ENCODE measurements at places on chromosomes 11 and 22.
A peak's percentile ranks its signal among the peaks of the same experiment; 100 is the strongest.

DNA sequence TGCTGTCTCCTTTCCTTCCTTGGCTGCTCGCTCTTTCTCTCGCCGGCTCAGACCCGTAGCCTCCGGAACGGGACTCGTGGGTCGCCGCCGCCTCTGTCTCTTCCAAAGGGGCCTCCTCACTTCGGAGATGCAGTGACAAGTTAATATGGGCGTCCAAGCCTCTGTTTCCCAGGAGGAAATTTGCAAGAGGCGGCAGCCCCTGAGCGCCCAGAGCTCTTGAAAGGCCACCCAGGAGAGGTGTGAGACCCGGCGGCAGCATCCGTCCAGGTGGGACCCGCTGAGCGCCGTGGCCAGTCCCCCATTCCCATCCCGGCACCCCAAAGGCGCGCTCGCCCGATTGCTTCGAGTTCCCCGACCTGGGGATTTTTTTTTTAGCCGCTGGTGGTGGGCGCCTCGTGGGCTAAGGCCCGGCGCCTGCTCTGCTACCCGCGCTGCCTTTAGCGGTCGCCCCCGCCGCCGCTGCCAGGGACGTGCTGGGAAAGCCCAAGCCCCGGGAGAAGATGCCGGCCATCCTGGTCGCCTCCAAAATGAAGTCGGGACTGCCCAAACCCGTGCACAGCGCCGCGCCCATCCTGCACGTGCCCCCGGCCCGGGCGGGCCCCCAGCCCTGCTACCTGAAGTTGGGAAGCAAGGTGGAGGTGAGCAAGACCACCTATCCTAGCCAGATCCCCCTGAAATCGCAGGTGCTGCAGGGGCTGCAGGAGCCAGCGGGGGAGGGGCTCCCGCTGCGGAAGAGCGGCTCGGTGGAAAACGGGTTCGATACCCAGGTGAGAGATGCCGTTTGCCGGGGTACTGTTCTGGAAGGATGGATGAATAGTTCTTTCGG, 772 bp downstream of the NAV2 start:
- DNase-seq: peak; percentile 33
- H3K27me3 ChIP-seq: peaks cover 28% of the 10 kb centered on the region
- no peaks in the 10 kb centered on the region for H3K36me3 ChIP-seq
- peak overlapping the region; percentile 69 for H3K4me3 ChIP-seq
- no peaks in the 10 kb centered on the region for H3K4me1 ChIP-seq

- no peak overlapping the region for H3K27ac ChIP-seq
- no peaks in the 10 kb centered on the region for H3K27me3 ChIP-seq
- H3K36me3 ChIP-seq: no peaks in the 10 kb centered on the region
- H3K4me3 ChIP-seq: no peak overlapping the region
Measured at GRCh38 chr11:128409476-128409875, 177.9 kb downstream of the ETS1 start.

DNA sequence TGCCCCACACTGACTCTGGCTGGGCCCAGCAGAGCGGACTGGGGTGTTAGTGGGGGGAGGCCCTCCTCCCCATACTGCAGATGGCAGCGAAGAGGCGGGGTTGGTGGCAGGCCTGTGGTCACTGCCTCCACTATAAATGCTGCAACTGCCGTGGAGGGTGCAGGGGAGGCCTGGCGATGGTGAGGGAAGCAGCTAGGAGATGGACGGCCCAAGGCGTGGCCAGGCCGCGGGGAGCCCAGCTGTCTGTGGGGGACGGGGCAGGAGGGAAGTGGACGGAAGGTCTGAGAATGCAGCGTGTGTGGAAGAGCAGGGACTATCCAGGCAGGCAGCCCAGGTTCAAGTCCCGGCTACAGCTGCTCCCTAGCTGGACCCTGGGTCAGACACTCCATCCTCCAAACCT, 18.3 kb downstream of the DNAL4 start:
- H3K27me3 ChIP-seq: no peaks in the 10 kb centered on the region
- no peaks in the 10 kb centered on the region for H3K4me1 ChIP-seq
- H3K27ac ChIP-seq: no peak overlapping the region
- no peak for DNase-seq
- H3K4me3 ChIP-seq: no peak overlapping the region
- H3K36me3 ChIP-seq: no peaks in the 10 kb centered on the region

- no peaks in the 10 kb centered on the region for H3K4me1 ChIP-seq
- peaks cover 12% of the 10 kb centered on the region for H3K36me3 ChIP-seq
- H3K27ac ChIP-seq: no peak overlapping the region
- H3K27me3 ChIP-seq: no peaks in the 10 kb centered on the region
- no peak for DNase-seq
Measured at GRCh38 chr11:86279747-86280146, 22.3 kb upstream of the HIKESHI start.

DNA sequence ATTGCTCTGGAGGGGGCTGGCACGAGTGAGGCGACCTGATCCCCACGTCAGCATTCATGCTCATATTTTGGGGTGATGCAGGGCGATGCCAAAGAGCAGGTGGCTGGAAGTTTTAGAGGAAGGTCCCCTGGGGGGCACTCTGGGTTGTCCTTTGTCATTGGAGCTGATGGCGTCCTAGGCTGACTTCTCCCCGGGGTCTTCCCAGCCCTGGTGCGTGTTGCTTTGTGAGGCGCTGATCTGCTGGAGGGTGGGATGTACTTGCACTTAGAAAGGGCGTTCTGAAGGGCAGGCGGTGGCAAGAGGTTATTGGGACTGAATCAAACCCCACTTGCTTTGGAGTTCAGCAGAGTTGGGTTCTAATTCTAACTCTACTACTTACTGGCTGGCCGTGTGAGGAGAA, 313.3 kb downstream of the NTM start:
- H3K27me3 ChIP-seq: no peaks in the 10 kb centered on the region
- H3K27ac ChIP-seq: no peak overlapping the region
- no peaks in the 10 kb centered on the region for H3K36me3 ChIP-seq
- no peak overlapping the region for H3K4me3 ChIP-seq
- no peaks in the 10 kb centered on the region for H3K4me1 ChIP-seq
- peak; percentile 14 for DNase-seq

- no peak overlapping the region for H3K4me3 ChIP-seq
- no peak for DNase-seq
- no peak overlapping the region for H3K27ac ChIP-seq
- H3K27me3 ChIP-seq: no peaks in the 10 kb centered on the region
Measured at GRCh38 chr11:126518972-126519690, 163.6 kb downstream of the ST3GAL4 start.

GRCh38 chr22:21764038-21764804, 28.6 kb upstream of the YPEL1 start:
- H3K4me1 ChIP-seq: 0 out of 2 replicates have a peak, but pooled peaks cover 2% of the 10 kb centered on the region
- peaks cover 80% of the 10 kb centered on the region for H3K36me3 ChIP-seq

DNA sequence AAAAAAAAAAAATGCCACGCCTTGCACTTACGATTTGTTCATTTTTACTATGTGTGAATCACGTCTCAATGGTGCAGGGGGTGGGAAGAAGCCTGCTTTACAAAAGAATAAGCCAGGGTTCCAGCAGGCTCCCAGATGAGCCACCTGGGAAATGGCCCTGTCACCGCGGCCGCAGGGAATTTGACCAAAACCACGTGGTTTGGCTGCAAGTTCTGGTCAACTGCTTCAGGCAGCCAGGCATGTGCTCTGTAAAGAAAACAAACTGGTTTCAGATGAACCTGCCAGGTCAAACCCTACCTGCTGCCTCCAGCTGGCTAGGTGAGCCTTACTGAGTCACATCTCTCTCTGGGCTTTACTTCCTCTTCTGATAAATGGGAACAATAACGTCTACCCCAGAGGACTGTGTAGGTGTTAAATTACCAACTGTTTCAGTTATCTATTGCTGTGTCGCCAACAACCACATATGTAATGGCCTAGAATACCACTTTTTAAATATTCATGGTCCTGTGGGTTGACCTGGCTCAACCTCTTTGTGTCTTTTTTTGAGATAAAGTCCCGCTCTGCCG, 30.5 kb upstream of the GCAT start:
- DNase-seq: no peak
- H3K27ac ChIP-seq: no peak overlapping the region
- H3K36me3 ChIP-seq: peaks cover 16% of the 10 kb centered on the region

DNA sequence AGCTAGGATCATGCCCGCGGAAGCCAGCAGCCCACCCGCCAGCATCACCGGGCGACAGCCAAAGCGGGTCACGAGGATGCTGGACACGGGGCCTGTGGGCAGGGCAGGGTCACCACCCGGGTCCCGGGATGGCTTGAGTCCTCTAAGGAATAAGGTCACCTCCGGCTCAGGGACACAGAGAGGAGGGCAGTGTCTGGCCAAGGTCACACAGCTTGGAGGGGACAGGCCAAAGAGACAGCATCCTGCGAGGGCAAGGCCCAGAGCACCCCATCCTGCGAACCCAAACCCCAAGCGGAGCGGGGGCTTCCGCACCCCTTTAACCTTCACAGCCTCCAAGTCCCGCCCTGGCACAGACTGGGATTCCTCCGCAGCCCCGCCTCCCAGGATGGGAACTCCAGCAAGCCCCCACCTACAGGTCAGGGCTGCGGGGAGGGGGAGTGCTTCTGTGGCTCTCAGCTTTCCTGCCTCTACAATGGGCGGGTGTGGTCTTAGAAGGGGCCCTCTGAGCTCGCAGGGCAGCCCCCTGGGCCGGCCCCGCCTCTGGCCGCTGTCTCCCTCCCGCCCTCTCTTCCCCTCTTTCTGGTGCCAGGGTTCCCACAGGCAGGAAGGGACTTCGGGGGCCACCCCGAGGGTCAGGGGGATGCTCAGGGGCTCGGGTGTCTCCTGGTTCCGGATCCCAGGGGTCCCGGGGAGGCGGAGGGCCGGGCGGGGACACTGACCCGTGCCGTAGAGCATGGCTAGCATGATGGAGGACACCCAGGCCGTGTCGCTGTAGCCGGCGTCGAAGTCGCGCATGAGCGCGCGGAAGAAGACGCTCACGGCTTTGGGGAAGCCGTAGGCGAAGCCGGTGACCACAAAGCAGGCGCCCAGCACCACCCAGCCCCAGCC, 1.8 kb downstream of the SLC16A8 start:
- peaks cover 3% of the 10 kb centered on the region for H3K36me3 ChIP-seq
- H3K27me3 ChIP-seq: peaks cover 5% of the 10 kb centered on the region
- H3K4me1 ChIP-seq: no peaks in the 10 kb centered on the region
- H3K27ac ChIP-seq: no peak overlapping the region

DNA sequence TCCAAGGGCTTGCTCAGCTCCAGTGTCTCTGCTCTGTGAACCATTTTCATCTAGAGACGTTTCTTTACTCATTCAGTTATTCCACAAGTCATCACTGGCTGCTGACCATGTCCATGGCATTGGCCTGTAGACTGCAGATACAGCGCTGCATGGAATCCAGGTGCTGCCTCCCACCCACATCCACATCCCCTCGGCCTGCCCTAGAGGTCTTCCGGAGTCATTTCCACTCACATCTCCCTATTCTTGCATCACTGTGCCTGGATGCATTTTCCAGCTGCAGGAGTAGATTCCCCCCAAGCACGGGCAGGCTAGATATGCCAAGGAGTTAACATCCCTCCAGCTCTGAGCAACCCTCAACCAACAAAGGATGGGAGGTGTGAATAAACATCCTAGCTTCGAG, 68.9 kb downstream of the CHST1 start:
- no peak overlapping the region for H3K4me3 ChIP-seq
- H3K27me3 ChIP-seq: no peaks in the 10 kb centered on the region
- no peak overlapping the region for H3K27ac ChIP-seq
- no peak for DNase-seq

DNA sequence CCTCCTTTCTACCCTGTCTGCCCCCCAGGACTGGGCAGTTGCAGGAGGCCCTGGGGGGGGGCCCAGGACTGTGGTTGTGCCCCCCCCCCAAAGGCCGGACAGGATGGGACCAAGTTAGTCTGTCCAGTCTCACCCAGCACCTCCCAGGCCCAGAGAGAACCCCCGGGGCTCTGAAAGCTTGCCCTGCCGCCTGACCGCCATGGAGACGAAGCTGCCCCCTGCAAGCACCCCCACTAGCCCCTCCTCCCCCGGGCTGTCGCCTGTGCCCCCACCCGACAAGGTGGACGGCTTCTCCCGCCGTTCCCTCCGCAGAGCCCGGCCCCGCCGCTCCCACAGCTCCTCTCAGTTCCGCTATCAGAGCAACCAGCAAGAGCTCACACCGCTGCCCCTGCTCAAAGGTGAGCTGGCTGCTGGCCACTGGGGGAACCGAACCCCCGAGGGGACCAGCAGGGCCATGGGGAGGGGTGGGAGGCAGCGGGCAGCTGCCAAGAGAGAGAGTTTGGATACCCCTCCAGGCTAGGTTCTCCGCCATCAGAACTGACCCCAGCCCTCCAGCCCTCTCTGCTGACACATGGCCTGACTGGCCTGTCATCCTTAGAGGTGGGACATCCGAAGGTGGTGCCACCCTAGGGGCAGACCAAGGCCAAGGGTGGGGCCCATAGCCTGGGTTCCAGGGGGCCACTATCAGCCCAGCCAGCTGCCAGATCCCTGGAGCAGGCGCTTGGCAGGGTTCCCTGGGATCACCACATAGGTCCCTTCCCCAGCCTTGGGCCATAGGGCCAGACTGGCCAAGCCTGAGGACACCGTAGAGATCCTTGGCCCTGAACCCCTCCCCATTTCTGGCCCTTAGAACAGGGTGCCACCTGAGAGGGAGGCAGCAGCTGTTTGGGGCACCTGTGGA, 1.3 kb downstream of the PPP2R5B start:
- no peak overlapping the region for H3K27ac ChIP-seq
- no peaks in the 10 kb centered on the region for H3K4me1 ChIP-seq
- no peak for DNase-seq
- H3K27me3 ChIP-seq: no peaks in the 10 kb centered on the region

DNA sequence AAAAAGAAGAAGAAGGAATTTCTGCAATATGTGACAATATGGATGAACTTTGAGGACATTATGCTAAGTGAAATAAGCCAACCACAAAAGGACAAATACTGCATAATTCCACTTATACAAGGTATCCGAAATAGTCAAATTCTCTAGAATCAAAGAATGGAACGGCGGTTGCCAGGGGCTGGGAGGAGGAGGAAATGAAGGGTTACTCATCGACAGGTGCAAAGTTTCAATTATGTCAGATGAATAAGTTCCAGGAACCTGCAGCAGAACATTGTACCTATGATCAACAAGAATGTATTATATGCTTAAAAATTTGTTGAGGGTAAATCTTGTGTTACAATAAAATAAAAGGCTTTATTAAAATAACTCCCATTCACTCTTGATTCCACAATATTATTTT, 49.0 kb downstream of the SC5D start:
- no peak overlapping the region for H3K4me3 ChIP-seq
- no peaks in the 10 kb centered on the region for H3K27me3 ChIP-seq
- H3K27ac ChIP-seq: no peak overlapping the region
- H3K4me1 ChIP-seq: no peaks in the 10 kb centered on the region
- no peaks in the 10 kb centered on the region for H3K36me3 ChIP-seq
- no peak for DNase-seq

GRCh38 chr11:118000067-118000849, 14.1 kb downstream of the IL10RA start:
- H3K27ac ChIP-seq: no peak overlapping the region
- H3K27me3 ChIP-seq: no peaks in the 10 kb centered on the region
- no peak overlapping the region for H3K4me3 ChIP-seq
- H3K36me3 ChIP-seq: no peaks in the 10 kb centered on the region

- H3K27ac ChIP-seq: no peak overlapping the region
- DNase-seq: no peak
- no peaks in the 10 kb centered on the region for H3K36me3 ChIP-seq
- no peak overlapping the region for H3K4me3 ChIP-seq
- H3K4me1 ChIP-seq: peaks cover 3% of the 10 kb centered on the region
- H3K27me3 ChIP-seq: no peaks in the 10 kb centered on the region
Measured at GRCh38 chr11:86230179-86230804, 14.3 kb upstream of the EED start.

- DNase-seq: no peak
- no peak overlapping the region for H3K27ac ChIP-seq
Measured at GRCh38 chr22:17958166-17958565, 66.2 kb downstream of the MICAL3 start.

- no peaks in the 10 kb centered on the region for H3K4me1 ChIP-seq
- H3K27ac ChIP-seq: no peak overlapping the region
- no peaks in the 10 kb centered on the region for H3K27me3 ChIP-seq
Measured at GRCh38 chr22:29998627-29999384, 81.5 kb upstream of the HORMAD2 start.
